ENCODE measurements at places on chromosomes 7 and 10.

DNA sequence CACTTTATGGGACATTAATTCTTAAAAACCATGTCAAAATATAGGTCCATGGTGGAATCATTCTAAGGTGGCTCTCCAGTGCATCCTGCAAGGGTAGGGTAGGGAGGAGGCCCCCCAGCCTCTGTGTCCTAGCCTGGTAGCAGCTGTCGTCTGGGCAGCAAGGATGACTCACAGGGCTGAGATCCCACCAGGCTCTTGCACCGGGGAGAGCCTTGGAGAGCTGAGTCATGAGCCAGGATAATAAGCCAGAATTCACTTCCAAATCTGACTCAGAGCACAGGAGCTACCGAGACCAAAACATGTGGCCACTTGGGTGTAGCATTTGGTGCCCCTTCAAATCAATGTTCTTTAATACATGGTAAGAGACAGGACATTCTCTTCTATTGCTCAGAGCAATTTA, 298.5 kb downstream of the NEBL start:
- peak; percentile 91 for DNase-seq

DNA sequence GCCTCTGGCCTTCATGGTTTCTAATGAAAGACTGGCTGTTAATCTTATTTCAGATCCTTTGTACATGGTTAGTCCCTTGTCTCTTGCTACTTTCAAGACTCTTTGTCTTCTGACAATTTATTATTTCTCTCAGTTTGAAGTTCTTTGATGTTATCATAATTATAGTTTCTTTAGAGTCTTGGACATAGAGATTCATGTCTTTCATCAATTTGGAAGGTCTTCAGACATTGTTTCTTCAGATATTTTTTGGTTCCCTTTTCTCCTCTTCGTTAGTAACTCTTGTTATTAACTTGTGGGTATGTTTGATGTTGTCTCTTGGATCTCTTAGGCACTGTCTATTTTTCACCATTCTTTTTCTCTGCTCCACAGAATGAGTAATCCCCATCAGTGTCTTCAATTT, 8.7 kb downstream of the ZNF37A start:
- DNase-seq, result no peak

GRCh38 chr7:157963526-157963925, 624.1 kb downstream of the PTPRN2 start:
- no peak for DNase-seq

GRCh38 chr7:143216686-143217085, 5.2 kb upstream of the TAS2R40 start:
- DNase-seq, result no peak

GRCh38 chr7:28840592-28840995, 117.5 kb downstream of the TRIL start:
- no peak for DNase-seq

DNA sequence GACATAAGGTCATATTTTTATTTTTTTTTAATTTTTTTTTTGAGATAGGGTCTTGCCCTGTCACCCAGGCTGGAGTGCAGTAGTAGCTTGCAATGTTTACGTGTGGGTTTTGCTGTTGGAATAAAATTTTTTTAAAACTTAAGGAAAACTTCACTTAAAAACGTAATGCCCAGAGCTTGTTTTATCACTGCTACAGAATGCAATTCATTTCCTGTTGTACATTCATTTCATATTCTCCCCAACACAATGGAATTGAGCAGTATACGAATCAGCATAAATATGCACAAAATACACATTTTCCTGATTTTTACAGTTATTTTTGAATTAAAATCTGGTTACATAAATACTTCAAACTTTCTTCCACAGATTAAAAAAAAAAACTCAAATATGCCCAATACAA, 40.3 kb downstream of the RSU1 start:
- DNase-seq, result no peak

DNA sequence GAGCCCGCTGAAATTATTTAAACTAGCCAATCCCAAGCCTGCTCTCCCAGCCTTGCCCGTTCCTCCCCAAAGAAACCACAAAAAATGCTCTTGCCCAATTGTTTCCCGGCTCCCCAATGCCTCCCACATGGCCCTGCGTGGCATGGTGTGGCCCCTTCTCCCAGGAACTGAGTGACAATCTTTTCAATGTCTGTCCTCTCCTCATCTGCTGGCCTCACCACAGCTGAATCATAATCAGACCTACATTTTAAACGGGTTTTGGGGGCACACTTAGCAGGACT, 201.5 kb downstream of the PRPF18 start:
- DNase-seq, result no peak

GRCh38 chr10:47350671-47351640, 2.8 kb downstream of the RBP3 start:
- DNase-seq, result no peak

GRCh38 chr10:117145019-117145418, 6.9 kb upstream of the VAX1 start:
- no peak for DNase-seq

- DNase-seq, result no peak
These were observed 2.8 kb downstream of the ASIC3 start for GRCh38 chr7:151051108-151051507.

DNA sequence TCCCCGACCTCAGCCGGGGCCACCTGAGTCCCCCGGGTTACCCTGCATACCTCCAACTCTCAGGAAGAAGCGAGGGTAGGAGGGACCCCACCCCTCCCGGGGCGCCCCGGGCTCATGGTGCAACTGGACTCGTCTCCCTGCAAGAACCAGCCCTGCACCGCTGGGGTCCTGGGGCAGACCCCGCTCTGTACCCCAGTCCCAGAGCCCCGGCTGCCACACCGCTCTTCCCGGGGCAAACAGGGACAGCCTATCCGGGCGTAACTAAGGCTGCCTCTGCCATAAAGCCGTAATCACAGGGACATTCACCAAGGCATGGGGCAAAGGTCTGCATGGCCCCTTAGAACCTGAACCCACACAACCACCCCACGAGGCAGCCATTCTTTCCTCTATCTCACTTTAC, 6.7 kb upstream of the MAFK start:
- no peak for DNase-seq

GRCh38 chr7:68733219-68734153, 864.8 kb upstream of the AUTS2 start:
- DNase-seq, result no peak

- DNase-seq, result no peak
These were observed 104.5 kb downstream of the GRID1 start for GRCh38 chr10:86261941-86262687.

DNA sequence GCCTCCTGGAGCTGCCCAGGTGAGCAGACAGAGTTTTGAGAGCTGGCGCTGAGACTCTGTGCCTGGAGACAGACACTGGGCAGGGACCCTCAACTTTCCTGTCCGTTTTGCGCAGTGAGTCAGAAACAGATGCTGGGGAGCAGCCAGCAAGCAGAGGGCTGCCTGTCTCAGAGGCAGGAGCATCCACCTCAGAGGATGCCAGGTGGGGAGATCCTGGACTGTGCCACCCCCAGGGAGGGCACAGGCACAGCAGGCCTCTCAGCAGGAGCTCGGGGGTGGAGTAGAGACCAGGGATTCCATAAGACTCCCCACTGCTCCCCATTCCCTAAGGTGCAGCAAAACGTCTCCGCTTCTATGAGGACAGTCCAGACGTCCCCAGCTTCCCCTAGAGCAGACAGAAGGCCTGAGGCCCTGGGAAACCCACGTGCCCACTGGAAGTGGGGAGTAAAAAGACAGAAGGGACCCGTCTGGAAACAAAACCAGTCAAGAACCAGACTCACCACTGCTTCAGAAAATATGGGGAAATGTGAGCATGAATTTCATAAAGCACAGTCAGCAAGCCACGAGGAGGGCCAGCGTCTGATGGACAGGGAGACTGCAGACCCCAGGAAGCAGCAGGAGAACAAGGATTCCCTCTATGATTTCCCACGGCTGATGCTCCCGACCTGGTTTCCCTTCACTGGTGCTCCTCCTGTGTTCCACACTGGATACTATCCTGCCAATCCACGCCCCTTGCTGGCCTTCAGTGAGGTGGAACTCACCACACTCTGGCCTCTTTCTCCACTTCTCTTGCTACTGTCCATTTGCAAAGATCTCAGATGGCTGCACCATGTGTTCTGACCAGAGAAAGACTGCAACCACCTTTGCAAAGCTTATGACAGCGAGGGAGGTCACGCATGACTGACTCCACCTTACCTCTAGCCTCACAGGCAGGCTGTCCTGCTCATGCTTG, 151.3 kb upstream of the FAM20C start:
- DNase-seq, result no peak

GRCh38 chr10:18087355-18087754, 52.9 kb upstream of the CACNB2 start:
- DNase-seq, result no peak

GRCh38 chr10:1467334-1468076, 269.8 kb downstream of the ADARB2 start:
- no peak for DNase-seq

- DNase-seq, result peak; percentile 91
These were observed 71.3 kb upstream of the DGKB start for GRCh38 chr7:14973712-14974428.

DNA sequence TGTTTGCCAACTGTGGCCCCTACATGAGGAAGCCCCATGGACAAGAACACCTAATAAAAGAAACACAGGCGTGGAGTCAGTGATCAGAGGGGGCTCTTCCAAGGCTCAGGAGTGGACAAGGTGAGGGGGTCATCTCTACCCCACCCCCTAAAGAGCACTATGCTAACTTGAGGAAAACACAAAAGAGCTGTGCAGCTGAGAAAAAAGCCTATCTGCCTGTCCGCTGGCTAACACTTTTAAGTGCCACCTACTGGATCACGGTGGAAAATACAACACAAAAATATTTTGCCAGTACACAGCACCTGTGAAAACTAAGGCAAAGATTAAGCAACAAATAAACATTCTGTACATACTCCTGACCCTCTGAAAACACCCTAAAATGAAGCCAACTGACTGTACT, 53.1 kb upstream of the COBL start:
- no peak for DNase-seq

DNA sequence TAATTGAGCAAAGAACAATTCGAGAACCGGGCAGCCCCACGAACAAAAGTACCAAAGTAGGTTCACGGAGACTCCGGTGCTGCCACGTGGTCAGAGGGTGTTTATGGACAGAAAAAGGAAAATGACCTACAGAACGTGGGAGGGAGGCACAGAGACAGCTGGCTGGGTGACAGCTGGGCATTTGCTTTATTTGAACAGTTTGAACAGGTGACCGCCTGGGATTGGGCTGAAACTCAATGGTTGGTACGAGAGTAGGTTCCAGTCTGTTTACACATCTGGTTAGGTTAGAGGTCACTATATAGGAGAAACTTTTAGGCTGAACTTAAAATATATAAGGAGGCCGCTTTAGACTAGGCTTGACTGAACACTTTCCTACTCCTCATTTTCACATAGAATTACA, 50.6 kb upstream of the CELF2 start:
- DNase-seq, result no peak
